ENCODE measurements at places on chromosomes 4 and X.

- no peak for DNase-seq
Observed at GRCh38 chr4:159577241-159577640, 474.4 kb downstream of the RAPGEF2 start.

DNA sequence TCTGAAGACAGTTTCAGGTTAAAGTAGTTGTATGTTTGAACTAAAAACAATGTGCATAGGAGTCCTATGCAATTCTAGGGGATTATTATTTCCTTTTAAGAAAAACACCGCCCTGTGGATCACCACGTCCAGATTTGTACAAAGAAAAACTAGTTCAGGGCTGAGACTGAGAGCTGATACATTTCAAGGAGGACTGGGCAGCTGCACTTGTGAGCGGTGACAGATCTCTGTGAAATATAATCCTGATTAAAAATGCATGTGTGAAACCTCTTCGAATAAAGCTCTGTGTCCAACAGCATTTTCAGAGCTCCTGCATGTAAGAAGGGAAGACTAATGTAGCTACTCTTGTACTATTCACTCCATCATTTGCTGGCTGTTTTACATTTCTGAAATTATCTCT, 365.8 kb upstream of the PITX2 start:
- no peak for DNase-seq

- DNase-seq = no peak
Observed at GRCh38 chr4:139791681-139792080, 126.1 kb downstream of the MGST2 start.

DNA sequence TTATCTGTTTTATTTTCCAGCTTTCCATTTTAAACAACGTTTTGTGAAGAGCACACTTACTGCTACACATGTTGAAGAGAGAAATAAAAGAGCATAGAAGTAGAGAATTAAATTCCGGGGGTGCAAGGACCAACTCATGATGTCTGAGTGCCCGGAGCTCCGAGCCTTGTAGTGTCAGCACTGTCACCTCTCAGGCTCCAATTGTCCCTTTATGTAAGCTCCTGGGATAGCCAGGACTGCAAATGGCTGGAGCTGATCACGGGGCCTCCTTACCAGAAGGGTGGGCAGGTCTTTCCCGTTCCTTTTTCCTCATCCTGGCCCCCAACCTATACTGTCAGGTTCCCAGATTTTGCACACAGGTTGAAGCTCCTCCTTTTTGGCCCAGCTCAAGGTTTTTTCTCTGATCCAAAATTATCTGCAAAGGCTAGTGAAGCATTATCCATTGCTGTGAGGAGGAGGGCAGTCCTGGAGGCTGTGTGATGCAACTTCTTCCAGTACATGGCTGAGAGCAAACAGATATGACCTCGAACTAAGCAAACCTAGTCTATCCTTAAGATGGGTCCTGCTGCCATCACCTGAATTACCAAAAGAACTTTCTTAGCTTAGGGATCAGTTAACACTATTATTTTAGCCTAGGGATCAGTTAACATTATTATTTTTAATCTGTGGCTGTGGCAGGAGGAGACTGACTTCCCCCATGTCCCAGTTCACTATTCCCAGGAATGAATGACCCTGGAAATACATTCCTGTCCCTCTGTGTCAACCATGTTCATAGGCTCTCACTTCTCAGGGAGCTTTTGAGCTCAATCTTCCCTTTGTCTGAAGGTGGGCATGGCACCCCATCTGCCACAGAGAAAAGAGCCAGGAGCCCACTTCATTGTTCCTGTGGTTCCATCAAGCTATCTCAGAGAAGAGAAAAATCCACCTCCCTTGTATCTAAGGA, at the start of gene FGG:
Gene FGG, minus strand, starts transcription at position 185 of the 943 bp plus-strand sequence. Its CDS starts 47 bp downstream, at position 138.
- DNase-seq = no peak

DNA sequence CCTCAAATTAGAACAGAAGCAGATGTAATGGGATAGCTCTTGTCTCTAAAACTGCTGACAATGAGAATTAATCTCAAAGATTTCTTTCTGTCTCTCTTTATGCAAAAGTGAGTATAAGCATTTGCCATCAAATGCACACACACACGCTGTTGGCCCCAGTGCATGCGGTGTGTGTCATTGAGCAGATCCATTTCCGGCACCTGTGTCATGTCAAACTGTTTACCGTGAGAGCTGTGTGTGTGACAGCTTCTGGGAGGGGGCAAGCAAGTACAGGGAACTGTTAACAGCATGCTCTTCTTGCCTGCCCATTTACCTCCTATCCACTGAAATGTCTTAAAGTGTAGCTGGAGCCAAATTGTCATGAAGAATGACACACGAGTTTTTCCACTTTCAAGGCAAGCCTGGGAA, 297.9 kb upstream of the FAT4 start:
- no peak for DNase-seq

- no peak for DNase-seq
Observed at GRCh38 chrX:125289209-125289608, 30.5 kb upstream of the TEX13C start.

DNA sequence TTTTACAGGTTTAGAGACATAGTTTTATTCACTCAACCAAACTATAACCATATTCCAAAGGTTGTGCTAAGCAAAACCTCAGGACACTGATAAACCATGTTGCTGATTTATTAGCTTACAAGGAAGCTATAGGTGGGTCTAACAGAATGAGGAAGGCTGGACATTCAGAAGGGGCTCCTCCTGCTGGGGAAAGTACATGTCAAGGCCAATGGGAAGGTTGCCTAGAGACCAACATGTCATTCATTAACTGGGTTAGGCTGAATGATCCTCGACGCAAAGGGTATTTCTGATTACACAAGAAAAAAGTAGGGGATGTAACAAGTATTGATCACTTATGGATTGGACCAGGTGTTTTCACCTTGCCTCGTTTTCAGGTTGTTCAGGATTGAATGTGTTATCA, 30.3 kb downstream of the SLC10A6 start:
- no peak for DNase-seq

GRCh38 chrX:123169247-123169901, 14.7 kb upstream of the GRIA3 start:
- no peak for DNase-seq

DNA sequence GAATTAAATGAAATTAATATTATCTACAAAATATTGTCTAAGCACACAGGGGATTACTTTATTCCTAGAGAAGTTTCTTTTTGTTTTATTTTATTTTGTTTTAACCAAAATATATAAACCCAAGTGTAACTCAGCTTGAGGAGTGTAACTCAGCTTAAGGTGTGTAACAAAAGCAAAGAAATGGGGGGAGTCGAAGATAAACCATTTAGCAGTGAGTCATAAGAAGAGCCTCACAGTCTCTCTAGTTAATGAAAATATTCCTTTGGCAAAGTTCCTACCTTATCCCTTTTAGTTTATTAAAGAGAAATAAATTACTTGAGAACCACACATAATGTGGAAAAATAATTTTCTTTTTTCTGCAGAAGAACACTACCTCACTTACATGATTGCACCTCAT, 261.8 kb downstream of the KCTD8 start:
- DNase-seq = no peak

DNA sequence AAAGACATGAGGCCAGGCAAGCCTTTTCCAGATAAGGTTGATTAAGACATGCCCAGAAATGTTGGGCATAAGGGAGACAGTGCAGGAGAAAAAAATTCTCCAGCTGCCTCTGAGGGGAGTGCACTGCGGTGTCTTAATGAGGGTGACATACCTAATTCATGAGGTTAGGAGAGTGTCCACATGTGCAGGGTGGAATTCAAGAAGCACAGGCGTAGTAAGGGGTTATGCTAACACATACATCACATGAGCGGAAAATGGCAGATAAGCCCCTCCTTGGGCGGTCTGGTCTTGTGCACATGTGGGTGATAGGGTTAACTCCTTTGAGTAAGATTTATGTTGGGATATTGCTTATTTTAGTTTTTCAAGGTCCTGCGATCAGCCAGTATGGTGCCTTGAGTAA, 122.4 kb downstream of the PHKA2 start:
- no peak for DNase-seq

DNA sequence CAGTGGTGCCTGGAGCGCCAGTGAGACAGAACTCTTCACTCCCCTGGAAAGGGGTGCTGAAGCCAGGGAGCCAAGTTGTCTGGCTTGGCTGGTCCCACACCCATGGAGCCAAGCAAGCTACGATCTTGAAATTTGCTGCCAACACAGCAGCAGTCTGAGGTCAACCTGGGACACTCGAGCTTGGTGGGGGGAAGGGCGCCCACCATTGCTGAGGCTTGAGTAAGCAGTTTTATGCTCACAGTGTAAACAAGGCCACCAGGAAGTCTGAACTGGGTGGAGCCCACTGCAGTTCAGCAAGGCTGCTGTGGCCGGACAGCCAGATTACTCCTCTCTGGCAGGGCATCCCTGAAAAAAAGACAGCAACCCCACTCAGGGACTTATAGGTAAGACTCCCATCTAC, 149.5 kb downstream of the EDA2R start:
- no peak for DNase-seq

DNA sequence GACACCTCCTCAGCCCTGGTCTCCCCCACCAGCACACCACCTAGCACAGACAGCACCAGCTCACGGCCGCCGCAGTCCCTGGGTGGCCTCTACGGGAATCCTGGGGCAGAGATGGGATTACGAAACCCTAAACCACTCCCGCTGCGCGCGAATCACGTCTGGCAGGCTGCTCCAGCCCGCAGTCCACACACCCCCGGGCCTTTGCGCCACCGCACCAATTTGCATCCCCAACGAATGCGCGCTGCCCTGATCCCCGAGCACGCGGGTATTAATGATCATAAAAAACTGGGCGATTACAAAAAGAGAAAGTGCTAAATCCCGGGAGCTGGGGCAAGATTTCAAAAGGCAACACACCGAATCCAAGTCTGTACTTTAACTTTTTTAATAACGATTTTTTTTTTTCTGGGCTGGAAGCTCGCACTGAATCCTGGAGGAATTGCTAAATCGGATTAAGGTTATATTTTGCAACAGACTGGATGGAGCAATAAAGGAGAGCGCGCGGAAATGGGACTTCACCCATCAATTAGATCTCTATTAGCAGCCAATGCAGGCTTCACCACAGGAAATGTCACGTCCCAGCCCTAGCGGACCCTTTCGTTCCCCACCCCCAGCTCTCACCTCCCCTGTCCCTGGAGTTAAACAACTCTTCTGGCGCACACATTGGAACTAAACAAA, 69.8 kb upstream of the TMEM33 start:
- no peak for DNase-seq

DNA sequence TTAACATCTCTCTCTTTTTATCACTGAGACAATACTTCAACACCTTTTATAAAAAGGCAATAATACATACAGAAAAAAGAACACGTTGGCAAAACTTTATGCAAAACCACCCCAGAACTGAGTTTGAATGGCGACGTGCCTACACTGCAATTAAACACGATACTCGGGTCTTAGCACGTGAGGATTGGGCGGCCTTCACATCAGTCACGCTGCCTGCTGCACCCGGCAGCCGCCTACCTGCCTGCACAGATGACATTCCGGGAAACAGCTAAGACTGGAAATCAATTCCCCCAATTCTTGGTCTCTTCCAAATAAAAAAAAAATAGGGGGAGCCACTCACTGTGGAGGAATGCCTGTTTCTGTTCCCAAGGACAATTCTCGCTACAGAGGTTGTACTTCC, 68.2 kb downstream of the NYX start:
- DNase-seq = no peak

DNA sequence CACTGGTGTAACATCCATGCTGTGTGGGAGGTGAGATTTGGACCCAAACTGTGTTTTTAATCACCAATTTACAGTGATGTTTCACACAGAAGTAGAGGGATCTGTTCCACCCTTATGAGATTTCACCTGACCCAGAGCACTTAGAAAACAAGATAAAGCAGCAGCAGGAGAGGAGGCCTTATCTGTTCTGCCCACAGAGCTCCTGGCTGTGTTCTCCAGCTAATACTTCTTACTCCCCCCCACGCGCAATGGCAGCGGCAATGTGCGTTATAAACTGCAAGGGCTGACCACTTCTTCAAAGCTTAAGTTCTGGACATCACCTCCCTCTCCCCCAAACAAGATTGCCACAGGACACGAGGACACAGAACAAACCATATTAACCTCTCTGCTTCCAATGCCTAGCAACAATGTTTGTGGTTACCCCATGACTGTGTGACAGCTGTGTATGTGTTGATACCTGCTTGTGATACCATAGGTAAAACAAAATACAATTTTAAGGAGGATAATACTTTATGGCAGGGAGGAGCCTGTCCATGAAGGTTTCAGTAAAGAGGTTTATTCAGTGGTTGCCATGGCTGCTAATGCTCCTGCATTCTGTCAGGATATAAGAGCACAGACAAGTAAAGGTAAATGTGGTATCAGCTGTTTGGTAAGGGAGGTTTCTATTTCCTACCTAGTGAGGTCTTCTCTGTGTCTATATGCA, 210.0 kb downstream of the SOWAHB start:
- no peak for DNase-seq

- no peak for DNase-seq
Observed at GRCh38 chr4:27101126-27101525, 240.5 kb downstream of the STIM2 start.

DNA sequence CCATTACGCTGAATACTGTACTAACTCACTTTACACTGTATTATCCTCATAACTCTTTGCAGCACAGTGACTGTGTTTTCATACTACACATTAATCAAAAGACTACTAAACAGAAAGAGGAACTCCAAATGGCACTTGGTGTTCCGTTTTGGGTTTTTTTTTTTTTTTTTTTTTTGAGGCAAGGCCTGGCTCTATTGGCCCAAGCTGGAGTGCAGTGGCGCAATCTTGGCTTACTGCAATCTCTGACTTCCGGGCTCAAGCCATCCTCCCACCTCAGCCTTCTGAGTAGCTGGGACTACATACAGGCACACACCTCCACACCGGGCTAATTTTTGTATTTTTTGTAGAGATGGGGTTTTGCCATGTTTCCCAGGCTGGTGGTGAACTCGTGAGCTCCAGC, 10.7 kb downstream of the KLHL8 start:
- DNase-seq = no peak

DNA sequence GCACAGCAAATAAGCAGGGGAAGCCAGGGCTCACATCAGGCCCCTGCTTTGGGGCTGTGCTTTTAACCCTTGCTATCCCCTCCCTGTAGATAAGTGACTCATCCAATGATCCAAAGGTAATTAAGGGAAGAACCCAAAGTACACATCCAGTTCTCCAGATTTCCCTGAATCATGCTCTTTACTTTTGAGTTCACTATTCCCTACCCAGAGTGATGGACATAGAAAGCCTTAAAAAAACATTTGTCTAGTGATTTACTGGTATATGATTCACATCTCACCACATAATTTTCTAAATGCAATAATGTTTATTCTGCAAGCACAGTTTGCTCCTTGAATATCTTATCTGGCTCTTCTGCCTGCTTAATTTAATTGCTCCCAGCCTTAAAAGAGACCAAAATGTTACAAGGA, 136.2 kb downstream of the PPP3CA start:
- no peak for DNase-seq

DNA sequence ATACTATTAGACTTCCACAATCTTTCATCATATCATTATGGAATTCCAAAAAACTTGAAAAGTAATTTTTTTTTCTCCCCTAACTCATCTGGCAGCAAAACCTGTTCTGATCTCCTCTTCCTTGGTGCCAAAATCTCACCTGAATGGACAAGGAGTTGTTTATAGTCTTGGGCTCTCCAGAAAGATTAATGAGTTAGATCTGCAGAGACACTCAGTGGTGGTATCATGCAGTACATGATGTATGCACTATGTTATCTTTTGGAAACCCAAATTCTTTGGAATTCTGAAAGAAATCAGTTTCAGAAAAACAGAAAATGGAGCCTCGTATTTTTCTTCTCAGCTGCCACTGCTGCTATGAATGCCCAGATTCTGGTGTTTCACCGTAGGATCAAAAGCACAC, 11.7 kb downstream of the GPM6B start:
- DNase-seq = no peak

GRCh38 chrX:103362474-103362873, 6.2 kb downstream of the TCEAL9 start:
- DNase-seq = no peak
